Activated CD8-positive, alpha-beta T cell treated with anti-CD3 and anti-CD28 coated beads for 36 hours (primary cell): ENCODE measurements at places on chromosomes 16 and 17. TPM values are rescaled to one million over a fixed set of nuclear protein-coding genes. Genes with fewer than 3 reads are reported as not detected.

The STXBP4 gene
- 6.4 TPM for total RNA-seq

The TMEM204 gene
- 12.9 TPM for total RNA-seq

The ASPHD1 gene
- 2.0 TPM for total RNA-seq

The DNASE1L2 gene
- 0.51 TPM for total RNA-seq

The NPTX1 gene
- 5.1 TPM for total RNA-seq

The CACNG3 gene
- total RNA-seq: not detected

The ITGAX gene
- 4.4 TPM for total RNA-seq

The AANAT gene
- 0.34 TPM for total RNA-seq

The ABCC11 gene
- 0.54 TPM for total RNA-seq

The KRTAP1-5 gene
- total RNA-seq: not detected

The CCL4L2 gene
- 102 TPM for total RNA-seq

The FOXK2 gene
- total RNA-seq: 55.6 TPM

The KCNH4 gene
- 0.38 TPM for total RNA-seq

The BCL6B gene
- total RNA-seq: 2.4 TPM

GRCh38 chr16:4692460-4693295 lies 684 bp upstream of the NUDT16L1 start:
- H3K27ac ChIP-seq: peak overlapping the region; percentile 83
- H3K4me1 ChIP-seq: peaks cover 16% of the 10 kb centered on the region
- H3K27me3 ChIP-seq: no peaks in the 10 kb centered on the region
- no peaks in the 10 kb centered on the region for H3K36me3 ChIP-seq

GRCh38 chr17:61201211-61201610 lies 198.4 kb upstream of the TBX2 start:
- H3K4me1 ChIP-seq: no peaks in the 10 kb centered on the region
- no peak overlapping the region for H3K4me3 ChIP-seq
- no peak for DNase-seq
- H3K27ac ChIP-seq: no peak overlapping the region

DNA sequence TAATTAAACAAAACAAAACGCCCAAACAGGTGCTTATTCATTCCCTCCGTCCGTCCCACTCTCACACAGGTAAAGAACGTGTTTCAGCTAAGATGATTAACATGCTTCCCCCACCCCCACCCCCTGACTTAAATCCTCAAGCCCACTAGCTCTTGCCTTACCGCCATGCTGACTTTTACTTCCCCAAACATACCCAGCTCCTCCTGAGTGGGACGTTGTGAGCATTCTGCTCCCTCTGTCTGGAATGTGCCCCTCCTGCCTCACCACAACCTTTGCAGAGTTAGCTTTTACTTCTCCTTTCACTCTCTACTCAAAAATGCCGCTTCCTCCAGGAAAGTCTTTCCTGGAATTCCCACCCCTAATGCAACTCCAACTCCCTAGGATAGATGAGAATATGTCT lies 774.0 kb upstream of the RBFOX1 start:
- no peaks in the 10 kb centered on the region for H3K4me1 ChIP-seq
- H3K27me3 ChIP-seq: no peaks in the 10 kb centered on the region
- no peak overlapping the region for H3K4me3 ChIP-seq
- no peaks in the 10 kb centered on the region for H3K36me3 ChIP-seq
- no peak for DNase-seq
- H3K27ac ChIP-seq: no peak overlapping the region

- peaks cover 29% of the 10 kb centered on the region for H3K36me3 ChIP-seq
- peak overlapping the region; percentile 38 for H3K4me3 ChIP-seq
- peaks cover 29% of the 10 kb centered on the region for H3K4me1 ChIP-seq
- H3K27ac ChIP-seq: peak overlapping the region; percentile 81
- no peaks in the 10 kb centered on the region for H3K27me3 ChIP-seq
Observed at GRCh38 chr17:63838631-63839171, 3.8 kb downstream of the SMARCD2 start.

DNA sequence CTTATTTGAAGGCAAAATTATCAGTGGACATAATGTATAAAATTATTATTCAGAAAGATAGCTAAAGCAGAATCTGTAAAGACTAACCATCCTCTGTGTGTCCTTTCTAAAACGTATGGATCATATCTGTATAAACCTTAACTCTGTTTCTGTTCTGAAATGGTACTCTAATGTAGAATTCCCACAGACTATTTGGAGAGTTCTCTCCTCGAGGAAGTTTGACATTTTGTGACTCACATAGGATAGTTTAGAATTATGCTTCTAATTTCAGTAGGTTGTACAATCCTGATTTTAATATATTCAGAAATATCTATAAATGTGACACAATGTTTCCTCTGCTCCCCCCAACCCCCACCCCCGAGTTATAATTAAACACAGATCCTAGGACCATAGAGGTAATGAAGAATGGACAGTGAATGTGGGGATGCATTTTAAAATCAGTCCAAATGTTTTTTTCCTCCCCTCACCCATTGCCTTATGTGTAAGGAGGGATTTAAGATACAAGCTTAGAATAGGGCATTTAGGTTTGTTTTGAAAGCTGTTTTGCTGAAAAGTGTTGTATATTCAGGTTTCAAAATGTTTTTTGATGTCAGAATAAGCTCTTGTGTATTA lies 66.8 kb downstream of the BCAS3 start:
- H3K27ac ChIP-seq: no peak overlapping the region
- no peaks in the 10 kb centered on the region for H3K4me1 ChIP-seq
- no peaks in the 10 kb centered on the region for H3K36me3 ChIP-seq

- no peaks in the 10 kb centered on the region for H3K27me3 ChIP-seq
- no peak for DNase-seq
- H3K36me3 ChIP-seq: peaks cover 71% of the 10 kb centered on the region
- no peak overlapping the region for H3K27ac ChIP-seq
Observed at GRCh38 chr17:21007646-21008045, 35.2 kb downstream of the USP22 start.

DNA sequence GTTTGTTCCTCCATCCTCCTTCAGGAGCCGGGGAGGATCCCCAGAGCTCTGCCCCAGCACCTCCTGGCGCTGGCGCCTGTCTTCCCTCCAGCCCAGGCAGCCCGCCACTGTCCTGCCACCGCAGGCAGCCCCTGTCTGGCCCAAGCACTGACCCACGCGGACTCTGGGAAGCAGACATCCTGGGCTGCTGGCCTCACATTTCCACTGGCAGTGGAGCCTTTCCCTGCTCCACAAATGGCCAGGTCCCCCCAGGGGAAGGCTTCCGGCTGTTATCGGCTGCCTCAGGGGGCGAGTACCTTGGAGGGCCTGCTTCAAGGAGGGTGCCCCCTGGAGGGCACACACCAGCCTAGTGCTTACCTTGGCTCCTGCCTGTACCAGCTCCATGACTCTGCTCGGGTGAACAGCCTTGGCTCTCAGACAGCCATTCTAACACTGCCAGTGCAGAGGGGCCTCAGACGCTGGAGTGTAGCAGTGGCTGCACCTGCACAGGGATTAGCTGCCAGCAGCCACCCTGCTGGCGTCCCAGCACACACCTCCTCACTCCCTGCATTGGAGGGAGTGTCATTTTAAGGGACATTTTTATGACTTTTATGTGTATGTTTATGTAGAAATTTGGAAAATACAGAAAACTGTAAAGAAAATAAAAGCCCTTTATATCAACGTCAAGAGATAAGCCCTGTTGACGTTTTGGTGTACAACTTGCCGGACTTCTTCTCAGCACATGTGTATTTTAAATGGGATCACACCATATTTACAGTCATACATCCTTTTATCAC lies 21.0 kb downstream of the ACE start:
- peak; percentile 29 for DNase-seq
- no peaks in the 10 kb centered on the region for H3K36me3 ChIP-seq
- no peak overlapping the region for H3K27ac ChIP-seq
- H3K4me1 ChIP-seq: peaks cover 2% of the 10 kb centered on the region
- H3K27me3 ChIP-seq: peaks cover 5% of the 10 kb centered on the region

GRCh38 chr17:13538841-13539411 lies 62.8 kb downstream of the HS3ST3A1 start:
- DNase-seq: no peak
- peaks cover 2% of the 10 kb centered on the region for H3K27me3 ChIP-seq
- H3K27ac ChIP-seq: no peak overlapping the region
- no peaks in the 10 kb centered on the region for H3K36me3 ChIP-seq

DNA sequence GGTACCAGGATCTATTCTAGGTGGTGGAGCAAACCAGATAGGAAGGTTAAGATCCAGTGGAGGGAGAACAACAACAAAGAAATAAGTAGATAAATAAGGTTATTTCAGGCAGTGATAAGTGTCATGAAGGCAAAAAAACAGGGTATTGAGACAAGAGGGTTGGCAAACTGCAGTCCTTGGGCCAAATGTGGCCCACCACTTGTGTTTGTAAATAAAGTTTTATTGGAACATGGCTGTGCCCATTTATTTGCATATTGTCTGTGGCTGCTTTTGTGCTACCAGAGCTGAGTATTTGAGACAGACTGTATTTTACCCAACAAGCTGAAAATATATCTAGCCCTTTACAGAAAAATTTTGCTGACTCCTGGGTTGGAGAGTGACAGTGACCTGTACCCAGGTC lies 361.3 kb downstream of the XYLT1 start:
- H3K27me3 ChIP-seq: no peaks in the 10 kb centered on the region
- no peak overlapping the region for H3K4me3 ChIP-seq
- DNase-seq: no peak
- H3K36me3 ChIP-seq: peaks cover 3% of the 10 kb centered on the region
- peaks cover 15% of the 10 kb centered on the region for H3K4me1 ChIP-seq

- no peak overlapping the region for H3K4me3 ChIP-seq
- no peak overlapping the region for H3K27ac ChIP-seq
- H3K27me3 ChIP-seq: no peaks in the 10 kb centered on the region
- H3K4me1 ChIP-seq: no peaks in the 10 kb centered on the region
- no peak for DNase-seq
Observed at GRCh38 chr16:5971106-5971505, 873.5 kb upstream of the EEF2KMT start.

DNA sequence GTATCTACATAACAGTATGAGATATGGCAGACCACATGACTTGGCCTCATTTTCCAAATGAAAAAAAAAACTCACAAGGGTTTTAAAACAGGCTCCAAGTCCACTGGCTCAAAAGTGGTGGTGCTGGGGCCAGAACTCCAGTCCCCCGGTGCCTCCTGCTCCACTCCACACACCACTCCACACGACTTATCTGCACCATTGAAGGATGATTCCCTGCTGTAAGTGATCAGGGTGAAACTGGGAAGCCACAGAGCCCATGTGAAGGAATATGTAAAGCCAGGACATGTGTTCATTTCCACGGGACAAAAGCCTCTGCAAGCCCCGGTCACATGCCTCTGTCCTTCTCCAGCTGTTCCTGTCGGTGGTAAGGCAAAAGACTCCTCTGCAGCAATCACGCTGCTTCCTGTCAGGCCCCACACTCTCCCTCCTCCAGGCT lies 97.2 kb downstream of the ZNF18 start:
- no peak overlapping the region for H3K27ac ChIP-seq
- H3K4me3 ChIP-seq: no peak overlapping the region
- no peak for DNase-seq
- no peaks in the 10 kb centered on the region for H3K36me3 ChIP-seq

GRCh38 chr16:17104654-17105053 lies 366.1 kb downstream of the XYLT1 start:
- no peaks in the 10 kb centered on the region for H3K36me3 ChIP-seq
- no peak for DNase-seq
- no peak overlapping the region for H3K4me3 ChIP-seq
- peaks cover 15% of the 10 kb centered on the region for H3K4me1 ChIP-seq
- no peaks in the 10 kb centered on the region for H3K27me3 ChIP-seq

DNA sequence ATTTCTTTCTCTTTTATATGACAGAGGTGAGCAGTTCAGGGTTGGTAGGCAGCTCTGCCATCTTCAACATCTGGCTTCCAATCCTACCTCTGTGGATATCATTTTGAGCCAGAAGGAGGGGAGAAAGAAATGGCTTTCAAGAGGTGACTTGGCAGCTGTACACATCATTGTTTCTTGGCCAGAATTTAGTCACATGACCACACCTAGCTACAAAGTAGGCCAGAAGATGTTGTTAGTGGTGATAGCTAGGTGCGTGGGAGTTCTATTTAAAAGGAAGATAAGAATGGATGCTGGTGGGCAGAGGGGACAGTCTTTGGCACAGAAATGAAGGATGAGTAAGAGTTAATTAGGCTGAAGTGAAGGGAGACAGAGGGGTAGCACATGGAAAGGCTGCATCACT lies 29.2 kb upstream of the MPHOSPH6 start:
- H3K27me3 ChIP-seq: peaks cover 3% of the 10 kb centered on the region
- DNase-seq: no peak
- H3K4me1 ChIP-seq: peaks cover 3% of the 10 kb centered on the region
- H3K36me3 ChIP-seq: no peaks in the 10 kb centered on the region
- no peak overlapping the region for H3K27ac ChIP-seq
- no peak overlapping the region for H3K4me3 ChIP-seq

GRCh38 chr17:68197091-68197996 lies 50.5 kb upstream of the AMZ2 start:
- H3K4me3 ChIP-seq: peak overlapping the region; percentile 64
- H3K4me1 ChIP-seq: peaks cover 38% of the 10 kb centered on the region
- H3K27me3 ChIP-seq: peaks cover 34% of the 10 kb centered on the region
- no peak overlapping the region for H3K27ac ChIP-seq
- DNase-seq: peak; percentile 52

DNA sequence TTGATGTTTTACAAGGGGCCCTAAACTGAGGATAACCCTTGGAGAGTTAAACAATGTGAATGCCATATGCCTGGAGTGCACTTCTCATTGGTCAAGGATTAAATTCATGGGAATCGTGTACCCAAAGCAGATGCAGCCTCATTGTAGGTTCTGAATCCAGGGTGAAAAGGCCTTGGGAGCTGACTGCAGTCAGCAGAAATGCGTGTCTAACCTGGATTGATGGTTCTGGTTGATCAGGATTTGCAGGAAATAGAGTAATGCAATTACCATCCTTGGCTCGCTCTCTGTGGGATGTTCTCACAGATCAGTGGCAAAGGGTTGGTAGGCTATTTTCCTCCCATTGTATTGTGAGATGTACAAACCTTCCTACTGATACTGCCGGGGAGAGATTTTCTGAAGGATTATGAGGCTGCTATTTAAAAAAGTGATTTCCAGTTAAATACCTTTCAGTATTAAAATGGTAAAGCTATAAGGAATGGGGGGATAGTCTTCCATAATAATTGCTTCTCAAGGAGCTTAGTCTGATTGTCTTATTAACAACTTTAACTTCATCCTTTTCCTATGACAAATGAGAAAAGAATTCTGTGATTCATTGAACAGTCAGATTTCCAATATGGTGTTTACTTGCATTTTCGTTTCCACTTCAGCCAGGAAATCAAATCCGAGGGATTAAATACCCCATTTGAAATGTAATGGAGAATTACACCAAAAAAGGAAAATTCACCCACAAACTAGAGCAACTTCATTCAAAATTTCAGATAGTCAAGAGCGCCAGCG lies 1028.1 kb upstream of the EEF2KMT start:
- no peak overlapping the region for H3K27ac ChIP-seq
- H3K36me3 ChIP-seq: no peaks in the 10 kb centered on the region
- H3K27me3 ChIP-seq: no peaks in the 10 kb centered on the region
- no peak overlapping the region for H3K4me3 ChIP-seq
- H3K4me1 ChIP-seq: no peaks in the 10 kb centered on the region

DNA sequence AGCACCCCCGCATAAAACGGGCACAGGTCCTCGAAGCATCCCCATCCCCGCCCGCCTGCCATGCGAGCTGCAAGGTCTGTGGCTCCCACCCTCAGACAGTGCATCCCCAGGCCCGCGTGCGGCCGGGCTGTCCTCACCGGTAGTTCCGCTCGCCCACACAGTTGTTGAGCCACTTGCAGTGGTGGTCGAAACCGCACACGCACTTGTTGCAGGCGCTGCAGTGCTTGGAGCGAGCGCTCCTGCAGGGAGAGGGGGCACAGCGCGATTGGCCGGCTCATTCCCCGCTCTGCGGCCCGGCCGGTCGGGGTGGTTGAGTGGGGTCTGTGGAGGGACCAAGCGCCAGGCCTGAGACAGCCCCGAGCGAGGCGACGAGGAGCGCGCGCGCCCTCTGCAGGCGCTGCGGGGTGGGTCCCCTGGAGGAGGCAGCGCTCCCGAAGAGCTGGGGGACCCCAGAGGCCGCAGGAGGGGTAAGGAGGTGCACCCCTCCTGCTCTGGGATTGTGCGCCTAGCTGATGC lies 6.0 kb upstream of the TPPP3 start:
- H3K36me3 ChIP-seq: no peaks in the 10 kb centered on the region
- H3K4me1 ChIP-seq: peaks cover under 1% of the 10 kb centered on the region
- peaks cover 16% of the 10 kb centered on the region for H3K27me3 ChIP-seq
- peak; percentile 65 for DNase-seq
- no peak overlapping the region for H3K4me3 ChIP-seq
- no peak overlapping the region for H3K27ac ChIP-seq
